ENCODE measurements at places on chromosomes 4 and X.

DNA sequence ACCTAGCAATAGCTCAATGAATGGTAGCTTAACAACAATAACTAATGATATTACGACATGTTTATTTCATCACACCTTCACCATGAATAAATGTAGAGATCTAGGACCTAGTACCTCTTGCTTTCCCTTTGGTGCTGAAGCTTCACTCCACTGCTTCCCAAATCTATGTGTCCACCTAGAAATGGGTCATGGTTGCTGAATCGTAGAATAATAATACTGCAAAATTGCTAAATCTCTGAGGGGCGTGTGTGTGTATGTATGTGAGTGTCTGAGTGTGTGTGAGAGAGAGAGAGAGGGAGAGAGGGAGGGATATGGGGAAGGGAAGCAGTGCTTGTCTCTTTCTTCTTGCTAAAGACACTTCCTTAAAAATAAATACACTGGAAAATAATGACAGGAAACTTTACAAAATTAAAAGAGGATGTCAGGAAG, 109.3 kb upstream of the BMP2K start:
- DNase-seq, result no peak

DNA sequence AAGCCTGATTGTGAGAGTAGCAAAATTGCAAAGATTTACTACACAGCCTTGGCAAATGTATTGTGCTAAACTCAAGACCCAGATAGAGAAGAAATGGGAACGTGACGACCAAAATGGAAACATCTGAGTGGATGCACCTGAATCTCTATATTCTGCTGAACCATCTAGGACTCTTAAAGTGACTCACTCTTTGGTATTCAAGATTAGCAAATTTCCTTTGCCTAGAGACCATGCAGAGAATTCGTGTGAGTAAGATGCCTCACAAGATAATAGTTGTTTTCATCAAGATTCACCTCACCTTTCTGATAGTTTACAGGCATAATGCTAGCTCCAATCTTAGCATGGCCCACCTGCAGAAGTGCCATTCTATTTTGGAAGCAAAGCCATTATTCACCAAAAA, 14.4 kb upstream of the ATOH1 start:
- no peak for DNase-seq

DNA sequence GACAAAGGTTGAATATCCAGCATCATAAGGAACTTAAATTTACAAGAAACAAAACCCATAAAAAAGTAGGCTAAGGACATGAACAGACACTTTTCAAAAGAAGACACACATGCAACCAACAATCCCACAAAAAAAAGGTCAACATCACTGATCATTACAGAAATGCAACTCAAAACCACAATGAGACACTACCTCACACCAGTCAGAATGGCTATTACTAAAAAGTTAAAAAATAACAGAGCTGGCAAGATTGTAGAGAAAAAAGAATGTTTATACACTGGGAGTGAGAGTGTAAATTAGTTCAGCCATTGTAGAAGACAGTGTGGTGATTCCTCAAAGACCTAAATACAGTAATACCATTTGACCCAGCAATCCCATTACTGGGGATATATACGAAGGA, 474.7 kb downstream of the TRIML1 start:
- no peak for DNase-seq

GRCh38 chr4:52877694-52878093, 15.6 kb downstream of the RASL11B start:
- DNase-seq, result no peak

DNA sequence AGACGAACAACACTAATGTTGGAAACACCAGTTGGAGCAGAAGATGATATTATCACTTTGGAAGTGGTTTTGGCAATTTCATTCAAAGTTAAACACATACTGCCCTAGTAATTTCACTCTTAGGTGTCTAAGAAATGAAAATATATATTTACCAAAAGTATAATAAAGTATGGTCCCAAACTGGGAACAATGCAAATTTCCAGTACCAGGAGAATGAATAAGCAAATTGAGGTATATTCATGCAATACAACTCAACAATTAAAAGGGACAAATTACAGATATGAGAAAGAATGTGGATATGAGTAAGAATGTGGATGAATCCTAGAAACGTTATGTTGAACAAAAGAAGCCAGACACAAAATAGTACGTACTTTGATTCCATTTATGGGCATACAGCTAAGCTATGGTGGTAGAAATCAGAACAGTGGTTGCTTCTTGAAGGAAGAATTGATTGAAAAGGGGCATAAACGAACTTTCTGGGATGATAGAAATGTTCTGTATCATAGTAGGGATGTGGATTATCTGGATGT, 10.0 kb downstream of the ELMOD2 start:
- DNase-seq, result no peak

- no peak for DNase-seq
Observed at GRCh38 chrX:499870-500364, 113.2 kb upstream of the PPP2R3B start.

GRCh38 chr4:30836231-30836630, 116.1 kb downstream of the PCDH7 start:
- DNase-seq, result no peak

DNA sequence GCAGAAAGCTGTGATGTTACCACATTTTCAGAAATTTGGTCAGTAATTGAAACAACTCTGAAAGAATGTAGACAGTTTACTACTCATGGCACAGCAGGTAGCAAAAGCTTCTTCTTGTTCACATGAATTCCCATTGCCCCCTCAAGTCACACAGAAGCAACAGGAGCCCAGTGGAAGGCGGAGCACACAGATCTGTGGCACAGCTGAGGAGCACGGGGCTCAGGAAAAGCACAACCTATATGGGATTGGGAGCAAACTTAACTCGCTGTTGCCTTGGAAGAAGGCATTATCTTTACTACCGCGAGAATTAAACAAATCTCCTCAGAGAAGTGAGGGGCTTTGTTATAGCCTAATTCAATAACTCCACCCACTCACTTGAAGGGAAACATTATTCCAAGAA, 358.5 kb downstream of the SPOCK3 start:
- no peak for DNase-seq

- no peak for DNase-seq
Observed at GRCh38 chr4:153010146-153010545, 74.0 kb downstream of the FHDC1 start.

Measured in stimulated activated CD8-positive, alpha-beta memory T cell treated with anti-CD3 and anti-CD28 coated beads, Interleukin-4, amount 100 ng/mL, for 1 hour (primary cell).